Retinal pigment epithelial cell (primary cell): ENCODE measurements at places on chromosomes 2 and 18.

DNA sequence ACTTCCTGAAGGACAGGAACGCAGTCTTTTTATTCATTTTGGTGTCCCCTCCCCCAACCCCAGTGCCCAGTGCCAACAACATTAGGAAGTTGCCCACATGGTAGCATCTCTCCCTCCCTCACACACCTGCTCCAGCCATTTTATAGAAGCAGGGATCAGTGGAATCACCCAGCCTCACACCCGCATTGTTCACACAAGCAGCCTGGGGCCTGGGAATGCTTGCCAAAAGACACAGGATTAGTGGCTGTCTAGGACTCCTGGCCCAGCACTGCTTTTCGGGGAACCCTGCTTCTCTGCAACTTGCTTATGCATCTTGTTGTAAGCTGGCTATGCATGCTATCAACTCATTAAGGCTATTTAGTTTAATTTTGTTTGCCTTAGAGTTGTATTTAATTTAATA, 17.9 kb downstream of the TMEM37 start:
- no peak for DNase-seq

DNA sequence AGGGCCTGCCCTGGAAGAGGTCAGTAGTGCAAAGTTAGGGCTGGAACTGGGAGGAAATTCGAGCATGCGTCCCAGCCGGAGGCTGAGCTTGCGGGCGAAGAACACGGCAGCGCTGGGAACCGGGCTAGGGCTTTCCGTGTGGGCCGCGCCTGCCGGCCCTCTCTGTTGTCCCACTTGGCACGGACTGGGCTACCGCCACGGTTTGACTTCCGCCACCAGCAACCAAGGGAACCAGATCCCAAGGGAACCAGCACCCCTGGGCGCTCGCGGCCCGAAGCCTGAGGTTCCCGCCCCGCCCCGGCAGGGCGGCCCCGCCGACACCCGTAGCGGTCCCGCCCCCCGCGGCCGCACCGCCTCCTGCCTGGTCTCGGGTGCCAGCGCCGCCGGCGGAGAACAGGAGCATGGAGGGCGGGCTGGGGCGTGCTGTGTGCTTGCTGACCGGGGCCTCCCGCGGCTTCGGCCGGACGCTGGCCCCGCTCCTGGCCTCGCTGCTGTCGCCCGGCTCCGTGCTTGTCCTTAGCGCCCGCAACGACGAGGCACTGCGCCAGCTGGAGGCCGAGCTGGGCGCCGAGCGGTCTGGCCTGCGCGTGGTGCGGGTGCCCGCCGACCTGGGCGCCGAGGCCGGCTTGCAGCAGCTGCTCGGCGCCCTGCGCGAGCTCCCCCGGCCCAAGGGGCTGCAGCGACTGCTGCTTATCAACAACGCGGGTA, at the start of gene SPR:
Gene SPR (plus strand): TSS at position 377 of the 708 bp plus-strand sequence. CDS start 25 bp downstream, at position 402.
- DNase-seq: no peak

GRCh38 chr2:134258684-134259388, 5.0 kb downstream of the MGAT5 start:
- no peak for DNase-seq

DNA sequence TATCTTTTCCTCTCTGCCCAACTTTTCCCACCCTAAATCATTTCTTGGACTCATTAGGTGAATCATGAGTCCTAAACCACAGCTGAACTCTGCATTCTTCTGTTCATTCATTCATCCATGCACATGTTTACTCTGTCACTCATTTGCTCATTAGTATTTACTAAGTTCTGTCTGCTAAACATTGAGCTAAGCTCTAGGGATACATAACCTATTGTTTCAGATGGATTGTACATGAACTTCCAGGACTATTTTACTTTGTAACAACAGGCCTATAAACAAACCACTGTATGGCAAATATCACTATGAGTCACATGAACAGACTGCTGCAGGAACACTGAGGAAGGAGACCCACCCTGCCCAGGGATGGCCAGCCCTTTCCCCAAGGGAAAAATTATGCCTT, 14.6 kb upstream of the DYNC2LI1 start:
- DNase-seq: peak; percentile 87

GRCh38 chr2:230758566-230759480, 46.2 kb downstream of the CAB39 start:
- no peak for DNase-seq

- DNase-seq: no peak
These were observed 60.5 kb downstream of the CDH7 start for GRCh38 chr18:65811307-65811706.

GRCh38 chr2:178880257-178880656, 73.0 kb upstream of the TTN start:
- DNase-seq: no peak

- DNase-seq: no peak
These were observed 2.0 kb downstream of the WDFY1 start for GRCh38 chr2:223943135-223943534.
